NCI-H1417 (cell line): ENCODE measurements at places on chromosomes 3 and 15.

GRCh38 chr3:179464323-179465092 lies 13.2 kb upstream of the GNB4 start:
- DNase-seq: no peak

GRCh38 chr15:35992791-35993190 lies 446.8 kb upstream of the DPH6 start:
- no peak for DNase-seq

GRCh38 chr3:32438596-32439344 lies 47.1 kb downstream of the CMTM7 start:
- no peak for DNase-seq

DNA sequence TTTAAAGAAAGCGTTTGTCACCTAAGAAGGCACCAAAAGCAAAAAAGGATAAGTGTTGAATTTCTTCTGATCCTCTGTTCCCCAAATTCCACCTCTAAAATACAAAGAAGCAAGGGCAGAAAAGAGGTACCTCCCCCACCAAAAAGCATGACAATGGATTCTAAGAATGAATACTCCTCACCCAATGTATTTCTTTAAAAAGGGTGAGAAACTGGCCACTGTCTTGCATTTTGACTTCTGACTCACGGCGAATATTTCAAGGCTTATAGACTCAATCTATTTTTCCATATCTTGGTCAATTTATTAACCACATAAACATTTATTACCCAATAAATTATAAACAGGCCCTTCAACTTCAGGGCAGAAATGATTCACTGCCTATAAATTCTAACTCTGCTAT lies 131.1 kb downstream of the NR1I2 start:
- DNase-seq: no peak

DNA sequence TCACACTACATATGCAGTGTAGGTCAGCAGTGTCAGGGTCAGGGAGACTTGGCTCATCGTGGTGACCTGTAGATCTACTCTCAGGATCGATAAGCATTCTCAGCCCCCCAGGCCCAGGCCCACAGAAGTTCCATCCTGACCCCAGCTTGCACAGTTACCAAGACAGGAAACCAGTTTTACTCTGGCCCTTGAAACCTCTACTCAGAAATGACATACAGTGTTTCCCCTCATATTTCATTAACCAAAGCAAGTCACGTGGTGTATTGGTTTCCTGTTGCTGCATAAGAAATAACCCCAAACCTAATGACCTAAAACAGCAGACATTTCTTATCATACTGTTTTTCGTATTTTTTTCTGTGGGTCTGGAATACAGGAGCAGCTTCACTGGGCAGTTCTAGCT lies 242.2 kb downstream of the SLCO3A1 start:
- DNase-seq: no peak

GRCh38 chr3:54079730-54080325 lies 42.5 kb upstream of the CACNA2D3 start:
- DNase-seq: no peak

DNA sequence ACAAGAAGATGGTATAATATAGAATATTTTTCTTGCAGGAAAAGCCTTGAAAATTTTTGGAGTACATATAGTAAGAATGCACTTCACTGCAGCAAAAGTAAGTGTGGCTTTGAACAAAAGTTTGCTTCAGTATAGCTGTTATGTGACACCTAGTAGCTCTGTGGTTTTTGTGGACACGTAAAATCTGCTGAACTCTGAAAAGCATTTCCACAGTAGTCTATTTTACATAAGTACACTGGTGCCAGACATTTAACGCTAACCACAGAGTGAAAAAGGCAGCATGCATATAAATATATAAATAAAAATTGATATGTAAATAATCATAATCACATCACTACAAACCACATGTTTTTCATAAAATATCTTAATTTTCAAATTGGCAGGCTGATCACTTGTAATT lies 39.8 kb downstream of the CGGBP1 start:
- no peak for DNase-seq

DNA sequence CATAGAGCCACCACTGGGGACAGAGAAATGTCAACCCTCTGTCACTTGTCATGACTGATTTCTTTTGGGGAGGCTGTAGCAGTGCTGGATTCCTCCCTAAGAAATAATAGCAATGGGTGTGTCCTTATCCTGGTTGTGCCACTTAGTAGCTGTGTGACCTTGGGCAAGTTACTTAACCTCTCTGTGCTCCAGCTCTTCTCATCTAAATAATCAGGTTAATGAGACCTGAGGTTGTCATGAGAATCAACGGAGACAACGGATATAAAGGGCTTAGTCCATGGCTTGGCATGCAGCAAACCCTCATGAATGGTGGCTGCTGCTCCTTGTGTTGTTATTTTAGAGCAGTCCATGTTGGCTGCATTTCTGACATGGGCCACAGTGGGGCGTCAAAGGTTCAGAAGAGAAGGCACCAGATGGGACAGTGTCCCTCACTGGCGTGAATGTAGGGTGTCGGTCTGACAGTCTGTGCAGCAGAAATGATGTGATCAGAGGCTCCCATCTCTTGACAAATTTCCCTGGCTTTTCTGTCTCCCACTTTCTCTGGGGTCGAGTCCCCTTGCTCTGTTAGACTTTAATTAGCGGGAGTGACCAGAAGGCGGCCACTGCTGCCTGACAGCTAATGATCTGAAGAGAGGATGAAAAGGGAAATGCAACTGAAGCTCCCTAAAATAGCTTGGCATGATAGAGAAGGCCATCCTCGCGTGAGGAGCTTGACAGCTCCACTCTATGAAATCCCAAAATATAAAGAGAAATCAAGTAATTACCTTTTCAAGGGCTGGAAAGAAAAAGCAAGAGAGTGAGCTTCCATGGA lies 209.4 kb downstream of the CADPS start:
- DNase-seq: peak; percentile 42
